Stimulated activated CD4-positive, alpha-beta T cell treated with anti-CD3 and anti-CD28 coated beads, Interleukin-12 subunit alpha, Interleukin-12 subunit beta, amount 100 ng/mL, for 48 hours (primary cell): ENCODE measurements at places on chromosomes 12 and 14.

DNA sequence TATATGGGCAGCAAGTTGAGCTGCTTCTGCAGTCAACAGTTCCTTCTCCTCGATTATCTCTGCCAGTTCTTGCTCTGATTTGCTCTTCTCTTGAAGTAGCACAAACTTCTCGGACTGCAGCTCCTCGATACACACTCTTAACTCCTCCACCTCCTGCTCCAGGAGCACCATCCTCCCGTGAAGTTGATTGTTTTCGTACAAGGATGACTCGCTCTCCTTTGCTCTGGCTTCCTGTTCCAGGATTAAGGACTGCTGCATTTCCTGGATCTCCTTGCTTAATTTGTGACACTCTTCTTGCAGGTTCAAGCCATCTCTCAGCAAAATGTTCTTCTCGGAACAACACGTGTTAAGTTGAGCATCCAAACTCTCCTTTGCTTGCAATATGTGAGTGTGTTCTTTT is 56.2 kb upstream of the VPS33A start:
- DNase-seq, result no peak

GRCh38 chr12:62785941-62786559 is 148.9 kb downstream of the PPM1H start:
- DNase-seq, result peak; percentile 4

GRCh38 chr12:111471236-111471635 is 65.5 kb downstream of the SH2B3 start:
- no peak for DNase-seq

DNA sequence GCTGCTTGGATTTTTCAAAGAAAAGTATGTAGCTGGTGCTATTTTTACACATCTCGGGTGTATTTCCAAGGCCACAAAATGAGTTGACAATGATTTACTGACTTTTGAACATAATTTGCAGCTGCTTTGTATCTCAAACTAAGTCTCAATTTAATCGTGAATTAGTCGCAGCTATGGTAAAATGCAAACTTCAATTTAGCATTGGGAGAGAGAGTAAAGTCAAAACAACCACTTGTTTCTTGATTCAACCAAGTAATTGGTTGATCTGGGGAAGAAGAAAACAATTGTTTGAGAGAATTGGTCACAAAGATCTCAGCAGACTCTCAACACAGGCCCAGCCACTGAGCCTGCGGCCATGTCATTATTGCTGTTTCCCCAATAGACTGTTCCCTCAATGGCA is 75.0 kb upstream of the DYRK2 start:
- DNase-seq, result no peak

DNA sequence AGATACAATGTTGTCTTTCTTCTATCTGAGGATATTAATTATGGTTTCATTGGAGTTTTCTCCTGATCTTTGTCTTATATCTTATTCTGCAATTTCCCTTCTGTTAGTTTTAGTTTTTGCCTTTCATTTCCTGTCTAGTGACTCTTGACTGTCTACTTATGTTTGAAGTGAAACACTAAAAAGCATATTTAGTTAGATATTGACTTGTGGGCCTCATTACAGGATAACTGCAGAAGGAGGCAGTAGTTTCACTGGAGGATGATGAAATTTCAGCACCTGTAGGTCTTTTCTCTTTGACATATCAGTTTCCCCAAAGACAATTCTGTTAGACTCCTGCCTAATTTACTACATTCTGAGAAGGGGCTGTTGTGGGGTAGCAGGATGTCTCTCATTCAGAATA is 97.5 kb upstream of the NEDD1 start:
- DNase-seq, result no peak

GRCh38 chr12:28527631-28528249 is 337.5 kb downstream of the CCDC91 start:
- DNase-seq, result no peak

- DNase-seq, result no peak
Measured at GRCh38 chr14:51283402-51284085, 43.5 kb downstream of the TMX1 start.

DNA sequence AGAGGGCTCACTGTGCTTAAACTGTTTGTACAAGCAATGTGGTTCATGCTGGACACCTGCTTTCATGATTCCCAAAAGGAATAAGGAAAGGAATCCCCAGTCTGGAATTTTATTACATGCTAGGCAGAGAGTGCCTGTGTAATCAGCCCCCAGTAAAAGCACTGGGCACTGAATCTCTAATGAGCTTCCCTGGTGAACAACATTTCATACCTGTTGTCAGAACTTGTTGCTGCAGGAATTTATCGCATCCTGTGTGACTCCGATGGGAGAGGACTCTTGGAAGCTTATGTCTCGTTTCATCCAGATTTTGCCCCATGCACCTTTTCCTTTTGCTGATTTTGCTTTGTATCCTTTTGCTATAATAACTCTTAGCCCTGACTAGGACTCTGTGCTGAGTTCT is 190.2 kb upstream of the HMGA2 start:
- no peak for DNase-seq
